Muscle of arm (tissue), 14 donors: ENCODE measurements at places on chromosomes 12 and 14.
A peak's percentile ranks its signal among the peaks of the same experiment; 100 is the strongest.

DNA sequence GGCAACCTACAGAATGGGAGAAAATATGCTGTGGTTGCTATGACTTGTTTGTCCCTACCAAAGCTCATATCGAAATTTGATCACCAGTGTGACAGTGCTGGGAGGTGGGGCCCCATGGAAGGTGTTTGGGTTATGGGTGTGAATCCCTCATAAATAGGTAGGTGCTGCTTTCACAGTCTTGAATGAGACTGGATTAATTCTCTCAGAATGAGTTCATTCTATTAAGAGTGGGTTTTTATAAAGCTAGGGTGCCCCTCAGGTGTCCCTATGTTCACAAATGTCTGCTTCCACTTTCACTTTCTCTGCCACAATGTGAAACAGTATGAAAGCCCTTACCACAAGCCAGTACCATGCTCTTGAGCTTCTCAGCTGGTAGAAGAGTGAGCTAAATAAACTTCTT lies 133.5 kb downstream of the CPNE8 start:
- DNase-seq = no peak

DNA sequence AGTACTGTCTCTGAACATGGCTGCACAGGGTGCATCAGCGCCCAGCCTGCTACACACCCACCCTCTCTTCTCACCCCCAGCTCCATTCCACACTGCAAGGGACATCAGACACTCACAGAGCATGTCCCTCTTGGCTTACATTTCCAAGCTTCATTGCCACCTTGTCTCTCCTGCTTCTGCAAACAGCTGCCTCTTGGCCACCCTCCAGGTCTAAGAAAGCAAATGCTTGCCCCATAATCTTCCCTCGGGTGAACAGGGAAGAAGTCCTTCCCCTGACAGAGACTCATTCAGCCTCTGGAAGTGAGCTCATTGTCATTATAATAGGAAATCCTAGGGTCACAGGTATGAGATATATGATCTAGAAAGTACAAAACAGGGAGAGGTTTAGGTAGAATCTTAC lies 505.2 kb downstream of the RMST start:
- DNase-seq = no peak

DNA sequence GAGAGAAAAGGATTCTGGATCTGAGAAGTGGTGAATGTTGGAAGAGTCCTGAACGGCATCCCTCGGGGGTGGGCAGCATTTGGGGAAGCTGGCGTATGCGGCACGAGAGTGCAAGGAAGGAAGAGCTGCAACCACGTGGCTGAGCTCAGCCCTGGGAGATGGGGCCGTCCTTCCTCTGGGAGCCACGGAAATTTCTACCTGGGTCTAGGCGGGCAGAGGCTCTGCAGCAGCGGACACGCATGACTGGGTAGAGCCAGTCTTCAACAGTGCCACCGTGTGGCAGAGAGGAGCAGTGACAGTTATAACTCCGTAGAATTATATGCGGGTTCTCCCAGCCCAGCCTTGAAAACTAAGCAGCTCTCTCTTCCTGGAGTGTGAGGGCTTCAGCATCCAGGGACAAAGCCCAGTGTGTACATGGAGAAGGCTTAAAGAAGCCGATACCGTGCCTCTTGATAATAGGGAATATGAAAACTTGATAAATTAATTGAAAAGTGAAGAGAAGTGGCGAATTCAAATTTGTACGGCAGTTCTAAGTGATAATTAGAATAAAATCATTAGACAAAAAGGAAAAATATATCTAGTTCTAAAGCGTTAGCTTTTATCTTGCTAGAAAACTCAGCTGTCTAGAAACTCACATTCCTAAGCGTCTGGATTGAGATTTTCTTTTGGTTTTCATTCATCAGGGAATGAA lies 82.9 kb upstream of the STXBP6 start:
- DNase-seq = peak; percentile 74

DNA sequence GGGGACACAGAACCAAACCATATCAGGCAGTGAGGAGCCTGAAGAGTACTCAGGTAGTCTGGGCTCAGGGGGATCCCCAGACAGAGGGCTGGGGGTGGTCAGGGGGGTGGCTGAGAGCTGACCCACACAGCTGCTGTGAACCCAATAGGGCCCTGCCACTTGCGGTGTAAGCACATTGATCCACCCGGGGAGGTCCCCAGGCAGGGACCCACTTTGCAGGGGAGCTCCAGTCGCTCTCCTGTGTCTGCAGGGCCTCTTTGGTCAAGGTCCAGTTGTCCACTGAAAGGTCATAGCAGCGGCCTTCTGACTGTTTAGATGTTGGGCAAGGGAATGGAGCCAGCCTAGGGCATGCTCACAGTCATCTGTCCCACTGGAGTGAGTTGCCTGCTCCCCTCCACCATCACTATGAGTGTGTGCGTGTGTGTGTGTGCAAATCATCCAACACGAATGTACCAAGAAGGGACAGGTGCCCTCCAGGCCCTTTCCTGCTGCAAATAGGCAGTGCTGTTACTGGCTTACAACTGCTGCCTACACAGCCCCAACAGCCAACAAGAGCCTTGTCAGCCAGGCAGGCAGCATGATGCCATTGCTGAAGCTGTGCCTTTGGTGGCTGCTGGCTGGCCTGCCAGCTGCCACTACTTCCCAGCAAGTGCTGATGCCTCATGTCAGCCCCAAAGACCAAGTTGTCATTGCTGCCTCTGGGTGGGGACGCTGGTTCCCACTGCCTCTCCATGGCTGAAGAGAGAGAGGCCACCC lies 71.3 kb downstream of the TSPAN11 start:
- no peak for DNase-seq

GRCh38 chr14:73142216-73142615 lies 5.9 kb downstream of the PSEN1 start:
- no peak for DNase-seq

DNA sequence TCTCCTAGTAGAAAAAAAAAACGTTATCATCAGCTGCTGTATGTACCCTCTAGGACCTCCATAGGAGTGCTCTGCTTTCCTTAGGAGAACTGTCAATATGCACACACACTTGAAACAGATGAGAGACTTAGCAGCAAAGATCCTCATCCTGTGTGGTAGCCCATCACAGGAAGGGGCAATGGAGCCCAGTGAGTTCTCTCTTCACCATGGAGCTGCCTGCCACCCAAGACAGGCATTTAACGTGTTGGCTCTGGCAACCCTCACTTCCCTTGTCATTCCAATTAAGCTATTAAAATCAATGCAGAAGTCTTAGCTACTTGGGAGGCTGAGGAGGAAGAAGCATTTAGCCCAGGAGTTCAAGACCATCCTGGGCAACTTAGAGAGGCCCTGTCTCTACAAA lies 64.8 kb upstream of the PLEKHA5 start:
- no peak for DNase-seq
